ENCODE measurements at places on chromosomes 6 and 20. TPM values are rescaled to one million over a fixed set of nuclear protein-coding genes. Genes with fewer than 3 reads are reported as not detected.

DNA sequence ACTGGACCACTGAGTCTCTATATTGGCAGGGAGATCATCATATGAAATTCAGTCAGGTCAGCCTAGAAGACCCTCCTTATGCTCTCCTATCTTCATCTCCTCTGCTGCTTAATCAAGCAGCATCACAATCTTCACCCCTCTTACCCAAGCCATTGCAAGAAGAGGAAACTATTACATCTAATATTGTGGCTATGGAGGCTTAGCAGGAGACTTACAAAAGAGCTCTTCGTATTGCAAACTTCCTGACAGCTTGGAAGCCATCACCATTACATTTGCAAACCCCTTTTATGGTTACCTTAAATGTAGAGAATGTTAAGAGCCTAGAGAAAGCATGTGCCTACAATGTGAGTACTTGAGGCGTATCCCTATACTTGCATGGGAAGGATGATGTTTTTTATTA is 87.2 kb upstream of the STXBP5 start:
- no peak for DNase-seq

DNA sequence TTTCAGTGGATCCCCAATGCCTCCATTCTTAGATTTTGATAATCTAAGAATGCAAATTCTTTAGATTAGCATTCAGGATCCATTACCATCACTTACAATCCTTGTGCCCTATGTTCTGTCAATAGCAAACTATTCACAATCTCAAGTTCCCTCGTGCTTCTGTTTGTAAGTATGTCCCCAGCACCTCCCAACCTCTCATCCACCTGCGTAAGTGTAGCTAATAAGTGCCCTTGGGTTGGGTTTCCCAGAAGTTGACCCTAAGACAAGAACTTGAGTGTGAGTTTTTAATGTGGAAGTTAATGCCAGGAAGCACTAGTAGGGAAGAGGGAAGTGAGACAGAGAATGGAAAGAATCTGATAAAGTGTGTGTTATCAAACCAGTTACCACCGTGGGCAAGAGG is 72.6 kb upstream of the PAK5 start:
- no peak for DNase-seq

BPIFB2 gene
- not detected for total RNA-seq

SNRNP48 gene
- 8.9 TPM for total RNA-seq

DNA sequence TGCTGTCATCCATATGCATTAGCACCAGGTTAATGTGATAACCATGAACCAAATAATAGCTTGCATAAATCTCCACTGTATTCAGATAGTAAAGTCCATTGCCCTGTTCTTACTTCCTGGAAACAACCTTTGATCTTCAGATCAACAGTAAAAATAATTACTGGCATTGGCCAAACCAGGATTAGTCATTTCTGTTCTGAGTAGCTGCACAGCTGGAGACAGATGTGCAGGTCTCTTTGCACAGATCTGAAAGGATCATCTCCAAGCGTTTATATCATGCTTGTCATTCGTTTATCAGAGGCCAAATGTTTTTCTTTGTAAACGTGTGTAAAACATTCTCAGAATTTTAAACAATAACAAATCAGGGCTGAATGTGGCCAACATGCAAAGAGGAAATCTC is 134.4 kb upstream of the HMGCLL1 start:
- DNase-seq: no peak

LAMA2 gene
- total RNA-seq: 27.3 TPM

MLIP gene
- total RNA-seq: 170 TPM

GRCh38 chr6:131792091-131792496 is 15.7 kb upstream of the ENPP1 start:
- no peak for DNase-seq

- DNase-seq: no peak
Observed at GRCh38 chr6:16706911-16707783, 54.1 kb downstream of the ATXN1 start.

- DNase-seq: no peak
Observed at GRCh38 chr6:132648356-132648755, 10.6 kb downstream of the TAAR1 start.

Measured in psoas muscle (tissue), 8 donors.